Stimulated activated CD4-positive, alpha-beta T cell treated with anti-CD3 and anti-CD28 coated beads, Interleukin-12 subunit alpha, Interleukin-12 subunit beta, amount 100 ng/mL, for 48 hours (primary cell): ENCODE measurements at places on chromosomes 1 and 21.

DNA sequence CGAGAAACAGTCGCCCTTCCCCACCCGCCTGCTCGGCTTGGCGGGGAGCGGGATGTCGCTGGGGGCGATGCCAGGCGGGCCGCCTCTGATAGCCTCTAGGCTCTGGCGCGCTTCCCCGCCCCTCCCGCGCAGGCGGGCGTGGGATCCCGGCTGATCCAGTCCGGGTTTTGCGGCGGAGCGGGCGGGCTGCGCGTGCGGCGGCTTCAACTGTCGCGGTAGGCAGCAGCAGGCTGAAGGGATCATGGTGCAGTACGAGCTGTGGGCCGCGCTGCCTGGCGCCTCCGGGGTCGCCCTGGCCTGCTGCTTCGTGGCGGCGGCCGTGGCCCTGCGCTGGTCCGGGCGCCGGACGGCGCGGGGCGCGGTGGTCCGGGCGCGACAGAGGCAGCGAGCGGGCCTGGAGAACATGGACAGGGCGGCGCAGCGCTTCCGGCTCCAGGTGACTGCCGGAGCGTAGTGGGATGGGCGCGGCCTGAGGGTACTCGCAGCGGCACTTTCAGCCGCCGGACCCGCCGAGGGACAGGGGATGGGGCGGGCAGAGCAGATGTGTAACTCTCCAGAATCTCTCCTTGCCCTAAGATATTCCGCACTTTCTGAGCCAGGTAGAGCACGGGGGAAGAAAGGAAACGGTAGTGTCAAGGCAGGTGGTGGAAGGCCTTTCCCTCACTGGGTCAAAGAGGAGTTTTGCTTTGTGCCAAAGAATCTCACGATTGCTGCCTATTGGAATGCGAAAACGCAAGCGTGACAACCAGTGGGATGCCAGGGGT is at the start of gene FAAH:
Gene FAAH, plus strand, starts transcription at position 210 of the 764 bp plus-strand sequence. Its CDS starts 32 bp downstream, at position 242.
- no peak for DNase-seq

DNA sequence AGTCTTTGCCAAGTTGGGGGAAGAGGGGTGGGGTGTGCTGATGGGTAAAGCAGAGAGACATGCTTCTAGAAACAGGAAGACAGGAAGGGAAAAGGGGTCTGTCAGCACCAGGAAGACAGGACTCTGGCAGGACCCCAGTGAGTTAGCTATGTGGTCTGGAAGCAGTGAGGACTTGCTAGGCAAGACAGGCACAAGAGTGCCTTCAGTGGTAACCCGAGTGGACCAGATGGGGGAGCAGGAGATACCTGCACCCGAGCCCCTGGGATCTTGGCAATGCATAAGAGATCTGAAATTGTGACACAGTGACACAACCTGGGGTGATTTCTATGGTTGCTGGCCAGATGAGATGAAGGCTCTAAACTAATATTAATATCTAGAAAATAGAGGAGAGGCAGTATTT is 7.0 kb downstream of the TLR5 start:
- DNase-seq: no peak

DNA sequence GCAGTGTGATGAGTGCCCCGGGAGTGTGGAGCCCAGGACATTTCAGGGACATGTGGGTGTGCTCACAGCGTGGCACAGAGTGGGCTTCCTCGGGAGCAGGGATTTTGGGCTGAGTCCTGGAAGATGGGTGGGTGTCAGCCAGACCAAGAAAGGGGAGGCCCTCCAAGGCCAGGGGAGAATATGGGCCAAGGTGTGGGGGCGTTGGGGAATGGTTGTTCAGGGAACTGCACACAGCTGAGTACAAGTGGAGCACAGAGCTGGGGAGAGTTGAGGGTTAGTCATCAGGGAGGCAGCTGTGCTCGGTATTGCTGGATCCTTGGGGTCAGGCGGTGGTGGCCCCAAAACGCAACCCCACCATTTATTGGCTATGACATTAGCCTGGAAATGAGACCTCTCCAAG is 5.5 kb downstream of the POGK start:
- no peak for DNase-seq

- no peak for DNase-seq
These were observed 201.2 kb upstream of the L1TD1 start for GRCh38 chr1:61993331-61993961.

DNA sequence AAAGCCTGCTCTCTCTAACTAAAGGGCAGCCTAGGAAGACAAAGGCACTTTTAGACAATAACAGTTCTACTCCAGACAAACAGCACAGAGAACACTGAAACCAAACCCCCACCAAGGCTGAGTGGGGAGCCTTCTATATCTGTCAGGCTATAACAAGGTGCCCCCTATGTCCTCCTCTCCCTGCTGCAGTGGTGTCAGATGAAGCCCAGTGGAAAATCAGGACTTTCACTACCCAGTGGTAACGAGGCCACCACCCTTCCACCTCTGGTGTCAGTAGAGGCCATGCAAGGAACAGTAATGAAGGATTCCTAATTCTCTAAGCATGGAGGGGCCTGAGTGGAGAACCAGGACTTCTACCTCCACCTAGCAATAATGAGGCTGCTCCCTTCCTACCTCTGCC is 83.7 kb downstream of the ZSWIM5 start:
- no peak for DNase-seq

- DNase-seq: no peak
These were observed 54.8 kb upstream of the SYNC start for GRCh38 chr1:32757213-32757895.

DNA sequence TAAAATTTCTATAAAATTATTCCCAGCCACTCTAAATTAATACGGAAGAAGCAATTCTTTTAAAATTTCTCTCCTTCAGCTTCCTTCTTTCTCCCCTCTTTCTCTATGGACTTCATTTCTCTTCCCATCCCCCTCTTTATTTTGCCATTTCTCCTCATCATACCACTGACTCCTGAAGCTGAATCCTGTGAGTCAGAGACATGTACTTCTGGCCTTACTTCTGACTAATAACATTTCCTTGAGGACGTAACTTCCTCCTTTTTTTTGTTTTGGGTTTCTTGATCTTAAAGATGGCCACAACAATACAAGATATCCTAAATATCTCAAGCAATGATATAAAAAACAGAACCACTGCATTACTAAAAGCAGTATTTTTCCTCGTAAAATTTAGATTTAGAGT is 63.6 kb upstream of the DENND1B start:
- no peak for DNase-seq

DNA sequence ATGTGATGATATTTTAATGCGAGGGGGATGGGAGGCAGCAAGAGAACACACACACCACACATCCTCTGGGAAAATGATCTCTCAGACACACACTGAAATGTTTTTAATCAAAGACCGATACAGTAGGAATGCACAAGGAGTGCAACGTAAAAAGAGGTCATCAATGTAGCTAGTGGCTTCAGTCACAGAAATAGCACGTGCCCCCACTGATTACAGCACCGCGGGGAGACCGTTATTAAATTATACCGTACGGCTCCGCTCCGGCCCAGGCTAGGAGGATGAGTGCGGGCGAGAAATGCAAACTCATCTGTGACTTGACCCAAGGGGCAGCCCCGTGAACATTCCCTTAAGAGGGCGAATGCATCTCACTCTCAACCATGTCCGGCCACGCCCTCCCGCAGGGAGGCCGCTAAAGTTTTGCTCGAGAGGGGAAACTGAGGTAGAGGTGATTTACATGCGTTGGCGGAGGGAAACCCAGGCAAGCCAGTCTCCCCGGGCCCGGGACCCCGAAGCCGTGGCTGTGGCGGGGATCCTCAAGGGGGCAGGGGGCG is 552 bp downstream of the UBR4 start:
- peak; percentile 61 for DNase-seq
